ENCODE measurements at places on chromosomes 5 and 9.

DNA sequence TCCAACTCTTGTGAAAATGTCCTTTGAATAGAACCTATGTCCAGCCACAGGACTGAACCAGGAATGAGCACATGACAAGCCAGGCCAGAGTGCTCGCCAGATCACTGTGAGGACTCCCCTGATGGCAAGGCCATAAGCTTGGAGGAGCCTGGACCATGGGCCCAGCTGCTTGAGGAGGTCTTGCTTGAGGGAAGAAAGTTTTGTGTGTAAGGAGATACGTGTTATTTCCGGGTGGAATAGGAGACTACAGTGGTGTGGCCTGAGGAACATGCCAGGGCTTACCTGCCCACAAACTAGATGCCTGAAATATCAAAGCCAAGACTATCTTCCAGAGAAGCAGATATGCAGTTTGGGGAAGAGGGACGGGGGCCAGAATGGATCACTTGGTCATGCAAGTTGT lies 84.7 kb downstream of the LIFR start:
- DNase-seq, result no peak

DNA sequence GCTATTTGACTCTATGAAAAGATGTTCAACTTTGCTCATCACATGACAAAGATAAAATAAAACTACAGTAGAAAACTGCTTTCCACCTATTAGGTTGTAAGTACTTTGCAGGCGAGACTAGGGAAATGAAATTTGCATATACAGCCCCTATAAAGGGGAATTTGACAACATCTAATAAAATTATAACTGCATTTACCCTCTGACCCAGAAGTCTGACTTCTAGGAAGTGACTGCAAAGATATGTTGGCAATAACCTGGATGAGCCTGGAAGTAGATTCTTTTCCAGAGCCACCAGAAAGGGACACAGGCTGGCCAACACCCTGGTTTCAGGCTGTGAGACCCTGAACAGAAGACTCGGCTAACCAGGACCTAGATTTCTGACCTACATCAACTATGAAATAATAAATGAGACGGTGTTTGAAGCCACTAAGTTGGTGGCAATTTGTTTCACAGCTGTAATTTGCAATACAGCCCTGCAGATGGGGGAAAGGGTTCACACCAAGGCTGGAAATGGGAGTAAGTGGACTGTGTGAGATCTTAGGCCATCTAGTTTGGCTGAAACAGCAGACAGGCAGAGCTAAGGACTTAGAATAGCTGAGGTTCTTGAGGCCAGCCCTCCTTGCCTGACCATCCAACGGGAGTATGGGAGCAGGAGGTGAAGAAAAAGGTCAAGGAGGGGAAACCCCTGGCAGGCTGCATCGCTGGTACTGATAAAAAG lies 106.6 kb downstream of the SIL1 start:
- DNase-seq, result no peak

DNA sequence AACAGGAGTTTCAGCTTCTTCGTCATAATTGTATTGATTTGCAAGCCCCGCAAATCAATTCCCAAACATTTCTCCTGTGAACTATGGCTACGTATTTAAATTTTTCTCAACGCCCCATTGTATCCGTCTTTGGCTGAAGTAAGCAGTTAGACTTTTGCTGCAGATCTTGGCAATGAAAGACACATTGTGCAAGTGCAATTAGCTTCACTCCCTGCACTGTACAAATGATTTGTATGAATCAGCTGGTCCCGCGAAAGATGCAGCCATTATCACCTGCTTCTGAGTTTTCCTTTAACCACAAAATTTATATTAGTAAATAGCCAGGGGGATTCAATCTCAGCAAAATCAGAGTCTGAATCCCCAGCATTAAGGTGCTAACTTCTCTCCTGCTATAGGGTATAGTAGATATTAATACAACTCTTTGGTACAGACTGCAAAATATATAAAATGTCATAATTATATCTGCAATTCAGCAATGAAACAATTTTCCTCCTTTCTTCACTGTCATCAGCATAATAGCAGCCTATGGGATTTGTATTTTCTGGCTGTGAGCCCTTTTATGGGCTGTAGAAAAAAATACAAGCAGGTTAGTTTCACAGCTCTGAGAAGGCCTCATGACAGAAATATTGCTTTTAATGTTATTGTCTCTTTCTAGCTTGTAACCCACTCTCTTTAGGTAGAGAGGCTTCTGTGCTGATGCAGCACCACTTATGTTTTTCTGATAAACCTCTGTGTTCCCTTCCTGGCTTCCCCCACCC lies 68.4 kb upstream of the SMARCA2 start:
- no peak for DNase-seq

GRCh38 chr9:93468763-93469456 lies 15.5 kb upstream of the FAM120AOS start:
- DNase-seq, result no peak

DNA sequence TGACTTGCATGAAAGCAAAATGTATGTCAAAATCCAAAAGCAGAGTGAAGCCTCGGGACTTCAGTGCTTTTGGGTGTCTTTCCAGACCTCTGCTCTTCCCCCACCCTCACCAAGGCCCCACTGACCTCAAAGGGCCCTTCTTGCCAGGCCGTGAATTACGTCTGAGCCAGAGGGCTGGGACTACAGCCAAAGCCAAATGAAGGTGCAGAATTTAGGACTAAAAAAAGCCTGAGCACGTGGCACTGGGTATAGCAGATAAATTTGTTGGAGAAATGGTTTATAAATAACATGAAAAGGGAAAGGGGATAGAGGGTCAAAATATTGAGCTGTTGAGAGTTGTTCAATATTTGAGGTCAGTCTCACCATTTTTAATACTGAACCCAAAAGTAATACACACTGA lies 163.4 kb downstream of the GHR start:
- no peak for DNase-seq

- no peak for DNase-seq
Measured at GRCh38 chr9:5529683-5530221, 19.4 kb downstream of the PDCD1LG2 start.

GRCh38 chr9:84445737-84446136 lies 105.2 kb upstream of the SLC28A3 start:
- DNase-seq, result no peak

DNA sequence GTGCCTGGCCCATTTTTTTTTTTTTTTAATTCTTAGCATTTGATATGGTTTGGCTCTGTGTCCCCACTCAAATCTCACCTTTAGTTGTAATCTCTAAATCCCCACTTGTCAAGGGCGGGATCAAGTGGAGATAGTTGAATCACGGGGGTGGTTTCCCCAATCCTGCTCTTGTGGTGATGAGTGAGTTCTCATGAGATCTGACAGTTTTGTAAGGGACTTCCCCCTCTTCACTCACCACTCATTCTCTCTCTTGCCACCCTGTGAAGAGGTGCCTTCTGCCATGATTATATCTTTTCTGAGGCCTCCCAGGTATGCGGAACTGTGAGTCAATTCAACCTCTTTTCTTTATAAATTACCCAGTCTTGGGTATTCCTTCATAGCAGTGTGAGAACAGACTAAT lies 27.2 kb downstream of the NDUFAF2 start:
- peak; percentile 62 for DNase-seq

GRCh38 chr9:89555451-89556375 lies 49.1 kb upstream of the GADD45G start:
- DNase-seq, result no peak

DNA sequence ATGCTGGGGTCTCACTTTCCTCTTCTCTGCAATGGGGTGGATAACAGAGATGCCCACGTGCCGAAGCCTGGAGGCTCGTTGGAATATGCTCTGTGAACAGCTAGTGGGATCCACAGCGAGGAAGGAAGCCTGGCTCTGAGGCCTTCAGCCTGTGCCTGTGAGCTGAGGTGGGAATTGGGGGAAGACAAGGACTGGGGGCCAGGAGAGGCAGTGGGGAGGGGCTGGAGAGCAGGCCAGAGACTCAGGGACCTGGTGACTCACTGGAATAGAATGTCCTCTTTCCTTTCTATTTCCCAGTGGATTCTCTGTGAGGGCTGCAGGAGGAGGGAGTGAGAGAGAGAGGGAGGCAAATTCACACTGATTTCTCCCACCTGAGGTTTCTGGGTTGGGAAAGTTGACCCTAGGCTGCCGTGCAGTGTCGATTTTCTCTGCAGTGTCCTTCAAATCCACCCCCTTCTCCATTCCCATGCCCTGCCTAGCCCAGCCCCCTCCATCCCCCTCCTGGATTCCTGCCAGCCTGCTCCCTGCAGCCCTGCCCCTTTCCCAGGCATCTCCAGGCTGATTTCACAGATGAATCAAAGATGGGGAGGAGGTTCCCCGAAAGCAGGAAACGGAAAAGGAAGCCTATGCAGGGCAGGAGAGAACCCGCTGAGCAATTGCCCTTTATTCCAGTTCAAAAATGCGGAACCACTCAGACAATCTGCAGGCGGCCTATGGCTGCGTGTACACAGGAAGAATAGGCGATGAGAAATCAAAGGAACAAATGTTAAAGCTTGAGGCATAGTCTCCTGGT lies 1.4 kb upstream of the SPAAR start:
- no peak for DNase-seq

DNA sequence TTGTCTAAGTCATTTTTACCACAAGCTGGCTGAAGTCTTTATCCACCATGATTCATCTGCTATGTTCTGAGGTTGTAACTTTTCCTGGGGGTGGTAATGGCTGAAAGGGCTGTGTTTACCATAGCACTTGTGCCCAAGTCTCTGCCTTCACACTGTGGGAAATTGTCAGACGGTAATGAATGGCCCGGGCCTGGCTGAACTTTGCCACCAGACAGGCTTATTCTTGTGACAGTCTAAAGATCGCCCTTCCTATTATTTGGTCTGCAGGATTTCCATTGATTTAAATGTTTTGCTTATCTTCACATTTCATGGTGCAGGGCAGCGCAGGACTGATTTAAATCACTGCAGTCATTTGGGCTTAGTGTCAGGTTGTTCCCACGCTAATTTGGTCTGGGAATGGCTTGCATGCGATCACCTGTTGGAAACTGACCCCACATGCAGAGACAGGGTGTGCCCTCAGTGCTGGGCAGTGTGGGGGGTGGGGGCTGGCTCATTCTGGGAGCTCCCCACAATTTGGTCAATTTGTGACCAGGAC lies 109.3 kb upstream of the ICE1 start:
- no peak for DNase-seq

GRCh38 chr9:14086495-14086894 lies 227.4 kb downstream of the NFIB start:
- no peak for DNase-seq

GRCh38 chr5:149037817-149038216 lies 25.0 kb downstream of the SH3TC2 start:
- DNase-seq, result peak; percentile 38

DNA sequence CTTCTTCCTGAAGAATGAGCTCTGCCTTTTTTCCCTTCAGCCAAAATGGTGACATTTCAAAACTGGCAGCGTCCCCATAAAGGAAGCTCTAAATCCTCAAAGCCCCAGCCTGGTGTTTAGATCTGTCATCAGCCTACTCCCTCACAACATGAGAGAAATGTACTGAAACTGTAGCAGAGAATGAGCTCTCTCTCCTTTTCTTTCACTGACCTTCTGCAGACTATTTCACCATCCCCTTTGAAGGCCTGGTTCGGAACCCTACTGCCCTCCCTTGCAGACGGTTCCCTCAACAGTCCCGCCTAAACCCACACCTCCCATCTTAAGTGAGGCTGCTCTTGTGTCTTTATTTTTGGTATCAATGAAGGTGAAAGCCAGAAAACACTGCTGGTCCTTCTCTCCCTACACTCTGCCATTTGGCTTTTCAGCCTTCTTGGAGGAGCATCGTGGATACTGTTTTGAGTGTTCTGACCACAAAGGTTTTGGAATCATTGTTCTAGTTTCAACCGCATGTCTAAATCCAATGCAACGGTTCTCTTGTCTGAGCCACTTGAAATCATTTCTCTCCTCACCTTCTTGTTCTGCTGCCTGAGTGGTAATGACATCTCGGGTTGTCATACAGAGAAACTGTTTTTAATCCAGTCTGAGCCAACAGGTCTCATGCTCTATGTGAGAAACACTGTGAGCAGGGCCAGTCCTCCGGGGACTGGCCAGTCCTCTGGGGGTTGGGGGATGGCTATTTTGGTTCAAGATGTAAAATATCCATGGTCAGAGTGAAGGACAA lies 39.0 kb downstream of the ITK start:
- peak; percentile 96 for DNase-seq

GRCh38 chr5:109688630-109688969 lies 1.1 kb upstream of the MAN2A1 start:
- DNase-seq, result peak; percentile 51

- DNase-seq, result no peak
Measured at GRCh38 chr9:19720377-19720776, 68.5 kb downstream of the SLC24A2 start.

DNA sequence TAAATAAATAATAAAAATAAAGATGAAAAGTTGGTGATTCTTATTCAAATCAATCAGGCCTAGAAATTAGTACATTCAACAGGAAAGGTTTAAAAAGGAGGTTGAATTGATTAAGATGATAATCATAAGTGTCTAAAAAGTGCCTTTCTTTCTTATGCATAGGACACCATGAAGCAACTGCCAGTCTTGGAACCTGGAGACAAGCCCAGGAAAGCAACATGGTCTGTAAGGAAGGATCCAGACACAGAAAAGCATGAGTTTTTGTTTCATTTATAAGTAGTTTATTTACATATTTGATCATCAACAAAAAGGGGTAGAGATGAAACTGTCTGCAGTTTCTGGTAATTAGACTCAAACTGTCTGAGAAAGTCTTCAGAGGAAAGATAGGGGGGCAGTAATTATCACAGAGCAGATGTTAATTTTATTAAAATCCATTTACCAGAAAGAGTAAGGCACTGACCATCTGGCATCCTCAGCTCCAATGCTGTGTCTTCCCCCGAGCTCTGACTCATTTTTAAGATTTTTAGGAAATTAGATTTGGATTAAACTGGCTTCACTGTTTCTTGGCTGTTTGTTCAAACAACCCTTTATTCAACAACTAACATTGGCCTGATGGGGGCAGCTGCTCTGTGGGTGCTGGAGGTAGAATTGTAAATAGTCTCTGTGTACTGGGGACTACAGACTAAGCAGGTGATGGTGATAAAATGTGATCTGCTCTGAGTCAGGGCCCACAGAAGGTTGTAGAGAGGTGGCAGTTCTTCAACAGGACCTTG lies 2.7 kb downstream of the RABEPK start:
- no peak for DNase-seq

- DNase-seq, result no peak
Measured at GRCh38 chr9:97705354-97705950, 8.3 kb upstream of the XPA start.

DNA sequence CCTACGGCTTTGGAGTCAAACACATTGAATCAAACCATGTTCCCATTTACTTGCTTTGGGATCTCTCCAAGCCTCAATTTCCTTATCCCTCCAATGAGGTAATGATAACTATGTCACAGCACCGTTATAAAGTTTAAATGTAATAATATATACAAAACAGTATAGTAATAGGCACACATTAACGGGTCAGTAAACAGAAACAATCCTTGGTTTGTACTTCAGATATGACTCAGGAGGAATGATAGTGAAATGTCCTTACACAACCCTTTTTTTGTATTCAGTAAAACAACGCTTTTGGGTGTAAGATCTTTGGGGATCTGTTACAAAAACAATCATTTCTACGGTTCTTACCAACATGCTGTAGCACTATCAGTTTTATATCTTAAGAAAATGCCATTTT lies 178.5 kb upstream of the GNA14 start:
- no peak for DNase-seq

- DNase-seq, result no peak
Measured at GRCh38 chr5:151970885-151971284, 46.2 kb upstream of the GLRA1 start.

- peak; percentile 11 for DNase-seq
Measured at GRCh38 chr9:136204838-136205706, at the start of gene LHX3. Gene LHX3 (minus strand): TSS chr9:136205128. CDS start chr9:136205012, 116 bp downstream.

GRCh38 chr5:140590861-140591260 lies 26.2 kb downstream of the SLC35A4 start:
- DNase-seq, result no peak

- DNase-seq, result no peak
Measured at GRCh38 chr5:114243281-114243971, 118.4 kb upstream of the KCNN2 start.

GRCh38 chr5:111675201-111675934 lies 81.6 kb downstream of the NREP start:
- no peak for DNase-seq
